ENCODE measurements at places on chromosomes 6 and 20. TPM values are rescaled to one million over a fixed set of nuclear protein-coding genes. Genes with fewer than 3 reads are reported as not detected.

The PRPH2 gene
- not detected for total RNA-seq

The TRIM10 gene
- not detected for total RNA-seq

The IL20RA gene
- not detected for total RNA-seq

The ZNF451 gene
- 53.1 TPM for total RNA-seq

GRCh38 chr6:155247618-155248007 is 16.2 kb upstream of the CLDN20 start:
- H3K4me1 ChIP-seq, result peaks cover 53% of the 10 kb centered on the region
- no peaks in the 10 kb centered on the region for H3K27me3 ChIP-seq
- DNase-seq, result no peak
- peaks cover 4% of the 10 kb centered on the region for H3K36me3 ChIP-seq
- H3K27ac ChIP-seq, result peak overlapping the region; percentile 90
- peak overlapping the region; percentile 45 for H3K4me3 ChIP-seq

- H3K4me1 ChIP-seq, result peaks cover 64% of the 10 kb centered on the region
- H3K4me3 ChIP-seq, result no peak overlapping the region
- H3K36me3 ChIP-seq, result peaks cover 9% of the 10 kb centered on the region
- no peak for DNase-seq
Observed at GRCh38 chr6:157860505-157860991, 37.5 kb downstream of the SNX9 start.

- DNase-seq, result no peak
- no peak overlapping the region for H3K27ac ChIP-seq
- peaks cover 65% of the 10 kb centered on the region for H3K27me3 ChIP-seq
- H3K4me1 ChIP-seq, result peaks cover 2% of the 10 kb centered on the region
- H3K4me3 ChIP-seq, result no peak overlapping the region
Observed at GRCh38 chr6:50724381-50725124, 11.2 kb downstream of the TFAP2D start.

GRCh38 chr6:46940433-46941226 is 18.9 kb upstream of the ADGRF5 start:
- H3K36me3 ChIP-seq, result no peaks in the 10 kb centered on the region
- DNase-seq, result no peak
- peaks cover 7% of the 10 kb centered on the region for H3K27me3 ChIP-seq
- no peak overlapping the region for H3K27ac ChIP-seq
- no peak overlapping the region for H3K4me3 ChIP-seq

GRCh38 chr6:107695061-107695720 is 128.9 kb downstream of the SCML4 start:
- no peaks in the 10 kb centered on the region for H3K36me3 ChIP-seq
- H3K27me3 ChIP-seq, result no peaks in the 10 kb centered on the region
- H3K27ac ChIP-seq, result no peak overlapping the region
- no peak for DNase-seq
- H3K4me1 ChIP-seq, result peaks cover 44% of the 10 kb centered on the region

- no peak for DNase-seq
- H3K4me1 ChIP-seq, result peaks cover 24% of the 10 kb centered on the region
- peak overlapping the region; percentile 97 for H3K27ac ChIP-seq
- no peaks in the 10 kb centered on the region for H3K36me3 ChIP-seq
Observed at GRCh38 chr6:15246666-15247499, 1.0 kb downstream of the JARID2 start.

DNA sequence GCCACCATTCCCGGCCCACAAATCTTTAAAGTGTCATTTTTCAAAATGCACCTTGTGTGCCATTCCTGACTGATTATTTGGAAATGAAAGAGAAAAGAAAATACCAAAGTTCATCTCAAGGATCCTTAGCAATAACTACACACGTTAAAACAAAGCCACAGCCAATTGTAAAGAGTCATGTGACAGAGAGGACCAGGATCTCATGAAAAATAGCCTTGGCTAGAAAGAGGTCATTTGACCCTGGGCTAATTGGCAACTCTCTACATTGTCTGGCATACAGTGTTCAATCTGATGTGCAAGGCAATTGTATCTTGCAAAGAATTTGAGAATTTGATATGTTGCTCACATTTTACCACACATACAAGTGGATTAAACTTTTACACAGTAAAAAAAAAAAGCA is 31.6 kb upstream of the HLA-G start:
- peaks cover 7% of the 10 kb centered on the region for H3K4me1 ChIP-seq
- H3K36me3 ChIP-seq, result no peaks in the 10 kb centered on the region
- H3K27ac ChIP-seq, result no peak overlapping the region
- DNase-seq, result no peak
